ENCODE measurements at places on chromosomes 7 and 10. TPM values are rescaled to one million over a fixed set of nuclear protein-coding genes. Genes with fewer than 3 reads are reported as not detected.

- peaks cover 15% of the 10 kb centered on the region for H3K27me3 ChIP-seq
- no peak for DNase-seq
- H3K27ac ChIP-seq, result no peak overlapping the region
- no peaks in the 10 kb centered on the region for H3K4me1 ChIP-seq
- H3K36me3 ChIP-seq, result no peaks in the 10 kb centered on the region
- H3K4me3 ChIP-seq, result peak overlapping the region; percentile 15
Observed at GRCh38 chr10:55629793-55630490, 731.1 kb downstream of the ZWINT start.

The WNT16 gene
- not detected for total RNA-seq

GRCh38 chr7:66304536-66304935, 99.4 kb downstream of the TPST1 start:
- no peak for DNase-seq
- H3K4me1 ChIP-seq, result peaks cover 5% of the 10 kb centered on the region
- no peak overlapping the region for H3K4me3 ChIP-seq

DNA sequence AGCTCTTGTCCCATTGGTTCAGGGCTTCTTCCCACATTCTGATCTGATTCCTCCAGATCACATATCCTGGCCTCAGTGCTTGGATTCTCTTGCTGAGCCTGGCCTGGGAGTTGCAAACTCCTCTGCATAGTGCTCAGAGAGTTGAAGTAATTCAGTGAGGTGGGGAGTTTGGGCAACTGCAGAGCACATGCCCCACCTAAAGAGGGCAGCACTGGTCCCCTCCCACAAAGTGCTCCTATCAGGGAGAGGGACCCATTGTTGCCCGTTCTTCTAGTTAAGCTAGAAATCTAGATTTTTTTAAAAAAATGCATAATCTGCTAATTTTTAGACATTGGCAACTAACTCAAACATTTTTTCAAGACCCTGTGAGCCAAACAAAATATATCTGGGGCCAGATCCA, 45.1 kb downstream of the CHN2 start:
- peaks cover 20% of the 10 kb centered on the region for H3K4me1 ChIP-seq
- no peak overlapping the region for H3K4me3 ChIP-seq
- H3K27ac ChIP-seq, result no peak overlapping the region
- H3K36me3 ChIP-seq, result no peaks in the 10 kb centered on the region
- no peaks in the 10 kb centered on the region for H3K27me3 ChIP-seq

GRCh38 chr7:28984631-28985030, 26.5 kb upstream of the TRIL start:
- H3K4me3 ChIP-seq, result no peak overlapping the region
- H3K27ac ChIP-seq, result no peak overlapping the region
- no peaks in the 10 kb centered on the region for H3K36me3 ChIP-seq
- peaks cover 28% of the 10 kb centered on the region for H3K27me3 ChIP-seq

The TNRC18 gene
- total RNA-seq, result 87.6 TPM

Measured in natural killer cell treated with Interleukin-12 subunit alpha and Interleukin-12 subunit beta and Interleukin-15 and Interleukin-18, amount 100 ng/mL, for 72 hours (primary cell).